ENCODE measurements at places on chromosomes 16 and 17. TPM values are rescaled to one million over a fixed set of nuclear protein-coding genes. Genes with fewer than 3 reads are reported as not detected.

Gene GINS2
- 3.2 TPM for total RNA-seq

Gene ABHD15
- 6.0 TPM for total RNA-seq

Gene ALOX15
- total RNA-seq: not detected

Gene TMEM235
- not detected for total RNA-seq

Gene ZNF205
- total RNA-seq: 14.8 TPM

Gene MAPT
- 0.15 TPM for total RNA-seq

Gene BAHCC1
- total RNA-seq: 3.8 TPM

Gene HCRT
- not detected for total RNA-seq

All from smooth muscle cell of the coronary artery (primary cell).